ENCODE measurements at places on chromosomes 2 and 18.
A peak's percentile ranks its signal among the peaks of the same experiment; 100 is the strongest.

GRCh38 chr2:26575836-26576564 is 65.2 kb downstream of the CIB4 start:
- no peak for DNase-seq

GRCh38 chr2:214740867-214741395 is 68.6 kb downstream of the BARD1 start:
- DNase-seq = no peak

DNA sequence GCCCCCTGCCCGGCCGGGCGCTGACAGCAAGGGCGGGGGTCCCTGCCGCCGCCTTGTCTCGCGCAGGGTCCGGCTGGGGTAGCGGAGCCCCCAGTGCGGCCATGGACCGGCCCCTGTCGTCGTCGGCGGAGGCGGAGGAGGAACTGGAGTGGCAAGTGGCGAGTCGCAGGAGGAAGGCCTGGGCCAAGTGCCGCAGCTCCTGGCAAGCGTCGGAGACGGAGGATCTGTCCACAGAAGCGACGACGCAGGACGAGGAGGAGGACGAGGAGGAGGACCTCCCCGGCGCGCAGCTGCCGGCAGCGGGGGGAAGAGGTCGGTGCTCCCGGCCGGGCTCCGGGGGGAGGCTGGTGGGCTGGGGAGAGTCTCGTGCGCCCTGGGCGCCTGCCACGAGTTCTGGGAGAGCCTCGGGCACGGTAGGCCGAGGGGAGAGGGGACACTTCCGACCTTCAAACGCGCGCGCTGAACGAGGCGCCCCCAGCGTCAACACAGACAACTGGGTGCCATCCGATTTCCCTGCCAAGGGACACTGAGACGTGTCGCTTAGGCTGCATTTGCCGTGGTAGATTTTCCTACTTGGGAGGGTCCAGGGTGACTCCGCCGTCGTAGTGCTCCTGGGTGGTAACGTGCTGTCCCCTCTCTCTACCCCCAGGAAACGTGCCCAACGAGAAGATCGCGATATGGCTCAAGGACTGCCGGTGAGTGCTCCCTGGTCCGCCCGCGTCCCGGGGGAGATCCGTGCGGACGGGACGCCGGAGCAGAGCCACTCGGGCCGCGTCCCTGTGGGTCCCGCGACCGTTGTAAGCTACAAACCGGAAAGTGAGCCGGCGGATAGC is 652 bp downstream of the ITPRID2 start:
- DNase-seq = peak; percentile 68

DNA sequence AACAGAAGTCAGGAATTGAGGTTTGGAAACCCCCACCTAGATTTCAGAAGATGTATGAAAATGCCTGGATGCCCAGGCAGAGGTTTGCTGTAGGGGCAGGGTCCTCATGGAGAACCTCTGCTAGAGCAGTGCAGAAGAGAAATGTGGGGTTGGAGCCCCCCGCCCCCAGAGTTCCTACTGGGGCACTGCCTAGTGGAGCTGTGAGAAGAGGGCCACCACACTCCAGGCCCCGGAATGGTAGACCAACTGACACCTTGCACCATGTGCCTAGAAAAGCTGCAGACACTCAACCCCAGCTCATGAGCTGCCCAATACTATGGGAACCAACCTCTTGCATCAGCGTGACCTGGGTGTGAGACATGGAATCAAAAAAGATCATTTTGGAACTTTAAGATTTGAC is 967.0 kb upstream of the NRXN1 start:
- no peak for DNase-seq
